Fibroblast of skin of abdomen (primary cell): ENCODE measurements at places on chromosomes 16 and 17.

DNA sequence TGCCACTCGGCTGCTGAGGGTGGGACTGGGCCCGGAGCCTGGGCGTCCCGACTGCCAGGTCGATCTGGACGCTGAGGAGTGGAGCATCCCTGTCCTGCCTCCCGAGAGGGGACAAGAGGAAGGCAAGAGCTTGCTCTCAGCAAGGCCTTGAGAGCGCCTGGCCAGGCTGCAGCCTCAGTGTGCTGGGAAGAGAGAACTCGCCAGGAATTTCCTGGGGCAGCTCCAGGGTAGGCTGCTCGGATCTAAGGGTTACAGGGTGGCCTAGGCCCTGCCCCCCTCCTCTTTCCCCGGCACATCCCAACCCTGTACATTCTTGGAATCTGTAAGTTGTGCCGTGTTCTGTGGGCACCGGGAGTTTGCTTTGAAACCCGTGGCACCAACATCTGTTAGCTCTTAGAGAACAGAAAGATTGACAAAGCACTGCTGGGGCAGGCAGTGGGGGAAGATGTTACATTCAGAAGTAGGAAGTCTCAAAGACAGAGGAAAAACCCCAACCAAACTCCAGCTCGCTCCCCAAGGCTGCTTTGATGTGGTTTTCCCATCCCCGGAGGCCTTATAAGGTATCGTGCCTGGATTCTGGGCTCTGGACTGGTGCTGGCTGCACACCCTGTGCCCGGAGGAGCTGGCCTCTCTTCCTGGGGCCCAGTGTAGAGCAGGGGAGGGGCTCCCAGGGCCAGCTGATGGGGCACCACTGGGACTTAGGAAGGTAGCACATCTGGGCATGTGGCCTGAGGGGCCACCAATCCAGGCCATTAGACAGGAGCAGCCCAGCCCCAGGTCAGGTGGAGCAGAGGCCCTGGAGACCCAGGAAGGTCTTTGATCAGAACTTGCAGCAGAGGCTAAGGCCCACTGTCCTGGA lies 55.2 kb downstream of the NKD1 start:
- peak; percentile 90 for DNase-seq

- DNase-seq: no peak
Observed at GRCh38 chr16:2028620-2029220, 2.0 kb downstream of the NHERF2 start.

DNA sequence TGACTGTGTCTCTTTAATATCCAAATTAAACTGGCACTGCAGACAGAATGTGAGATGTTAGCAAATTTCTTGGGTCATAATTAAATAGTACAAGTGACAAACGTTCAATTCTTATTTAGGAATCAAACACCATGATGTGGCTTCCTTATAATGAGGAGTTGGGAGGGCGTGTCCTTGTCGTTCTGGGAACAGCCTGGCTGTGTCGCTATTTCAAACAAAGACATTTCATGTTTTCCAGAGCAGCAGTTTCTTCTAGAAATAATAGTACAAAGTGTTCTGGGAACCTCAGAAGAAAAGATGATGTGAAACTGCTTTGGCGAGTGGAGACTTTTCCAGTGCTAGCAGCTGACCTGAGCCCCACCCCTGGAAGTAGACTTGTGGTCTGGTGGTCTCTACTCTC lies 301.7 kb upstream of the N4BP1 start:
- no peak for DNase-seq

DNA sequence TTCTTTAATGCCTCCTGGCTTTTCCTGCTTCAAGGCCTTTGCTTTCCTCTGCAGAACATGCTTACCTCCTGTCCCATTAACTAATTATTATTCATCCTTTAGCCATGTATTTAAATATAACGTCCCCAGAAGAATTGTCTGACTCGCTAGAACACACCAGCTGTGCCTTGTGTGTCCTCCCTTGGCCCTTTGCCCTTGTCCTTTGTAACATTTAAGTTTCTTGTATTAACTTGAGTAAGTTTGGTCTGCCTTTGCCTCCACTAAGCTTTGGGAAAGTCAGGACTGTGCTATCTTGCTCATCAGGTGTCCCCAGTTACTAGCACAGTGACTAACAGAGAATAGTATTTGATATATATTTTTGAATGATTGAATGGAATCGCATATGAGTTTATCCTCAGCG lies 29.6 kb upstream of the ABCA9 start:
- DNase-seq: no peak

DNA sequence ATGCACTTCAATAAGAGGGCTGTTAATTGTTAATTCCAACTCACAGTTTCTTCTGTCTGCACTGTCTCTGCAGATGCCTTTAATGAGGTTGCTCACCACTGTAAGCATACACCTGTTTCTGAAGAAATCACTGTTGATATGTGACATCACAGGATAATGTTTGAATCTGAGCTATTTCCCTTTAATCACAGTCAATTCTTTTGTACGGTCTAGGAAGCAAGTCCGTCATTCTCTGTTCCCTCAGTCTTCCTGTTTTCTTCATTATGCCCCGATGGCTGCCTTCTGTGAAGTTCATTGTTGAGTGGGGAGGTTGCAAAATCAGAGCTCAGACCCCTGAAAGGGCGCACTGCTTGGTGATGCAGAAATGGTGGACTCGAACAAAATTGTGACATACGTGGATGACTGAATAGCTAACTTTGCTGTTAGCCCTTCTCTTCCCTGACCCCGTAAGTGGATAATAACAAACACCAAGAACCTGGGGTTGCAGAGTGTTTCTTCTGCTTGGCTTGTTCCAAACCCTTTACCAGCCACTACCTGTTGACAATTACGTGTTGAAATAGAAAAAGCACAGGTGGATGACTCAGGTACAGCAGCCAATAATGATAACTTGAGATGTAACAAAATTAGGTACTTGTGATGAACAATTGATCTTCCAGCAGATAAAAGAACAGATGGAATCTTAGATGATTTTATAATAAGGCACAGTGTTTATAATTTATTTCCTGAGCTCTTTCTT lies 71.9 kb upstream of the AXIN2 start:
- no peak for DNase-seq

DNA sequence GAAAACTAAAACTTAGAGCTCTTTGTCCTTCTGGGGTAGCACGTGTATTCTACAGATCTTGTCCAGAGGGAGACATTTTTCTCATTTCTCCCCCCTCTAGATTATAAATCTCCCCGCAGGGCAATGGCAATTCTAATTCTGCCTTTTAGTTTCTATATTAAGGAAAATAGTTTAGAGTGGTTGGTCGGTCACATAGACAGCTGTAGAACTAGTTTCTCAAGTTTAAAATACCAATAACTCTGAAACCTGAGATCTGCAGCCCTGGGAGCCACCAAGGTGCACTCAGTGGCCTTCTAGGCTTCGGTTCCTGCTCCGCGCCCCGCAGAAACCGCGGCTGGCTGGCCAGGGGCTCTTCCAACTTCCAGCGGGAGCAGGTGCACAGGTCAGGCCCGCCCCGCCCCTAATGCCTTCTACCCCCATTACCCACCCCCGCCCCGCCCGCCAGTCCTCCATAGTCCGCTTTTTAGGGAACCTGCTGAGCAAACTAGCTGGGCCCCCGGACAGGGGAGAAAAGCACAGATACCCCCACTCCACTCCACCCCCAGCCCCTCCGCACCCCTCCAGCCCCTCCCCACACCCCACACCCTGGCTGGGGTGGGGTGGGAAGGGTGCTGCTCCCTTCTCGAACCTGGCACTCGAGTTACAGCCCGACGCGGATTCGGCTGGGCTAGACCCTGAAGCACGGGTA lies 431 bp downstream of the SLFN11 start:
- DNase-seq: no peak

DNA sequence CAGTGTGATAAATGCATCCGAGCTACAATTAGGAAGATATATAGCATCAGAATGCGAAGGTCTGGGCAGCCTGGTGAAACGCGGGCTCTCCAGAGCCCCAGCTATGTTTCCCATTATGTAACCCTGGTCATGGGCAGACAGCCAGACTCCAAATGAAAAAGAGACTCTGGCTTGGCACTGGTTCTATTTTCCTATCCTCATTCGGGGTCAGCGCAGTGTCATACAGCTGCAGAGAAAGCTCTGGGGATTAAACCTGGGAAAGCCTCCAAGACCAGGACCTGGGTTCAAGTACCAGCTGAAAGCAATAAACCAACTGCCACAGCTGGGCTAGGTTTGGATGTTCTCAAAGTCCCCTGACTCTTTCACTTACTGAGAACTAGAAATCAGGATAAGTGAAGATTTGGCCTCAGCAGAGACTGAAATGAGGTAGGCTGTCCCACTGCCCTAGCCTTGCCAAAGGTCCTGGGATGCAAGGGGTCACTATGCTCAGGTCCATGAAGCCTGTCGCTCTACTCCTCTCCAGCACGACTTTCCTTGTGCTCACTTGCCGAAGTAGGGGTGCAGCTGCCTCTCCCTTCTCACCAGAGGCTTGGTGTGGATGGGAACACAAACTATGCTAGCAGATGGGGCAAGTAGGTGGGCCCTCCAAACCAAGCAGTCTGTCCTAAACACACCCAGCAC lies 123.8 kb downstream of the SMG6 start:
- DNase-seq: peak; percentile 99

DNA sequence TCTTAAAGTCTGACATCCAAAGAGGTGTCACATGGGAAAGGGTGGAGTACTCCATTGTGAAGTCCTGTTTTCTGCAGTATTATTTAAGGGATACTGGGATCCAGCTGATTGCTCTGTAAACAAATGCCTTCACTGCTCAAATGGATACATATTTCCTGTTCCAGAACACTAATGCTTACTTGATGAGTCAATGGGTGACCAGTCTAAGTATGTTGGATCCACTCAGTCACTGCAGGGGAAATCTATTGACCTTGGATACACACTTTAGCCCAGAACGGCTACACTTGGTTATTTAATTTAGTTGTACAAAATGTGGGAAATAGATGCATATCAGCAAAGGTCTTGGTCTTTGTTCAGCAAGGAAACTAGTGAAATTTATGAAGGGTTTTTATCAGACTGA lies 261.4 kb downstream of the MAP2K4 start:
- peak; percentile 27 for DNase-seq
